ENCODE measurements at places on chromosomes 11 and 22.
A peak's percentile ranks its signal among the peaks of the same experiment; 100 is the strongest.

DNA sequence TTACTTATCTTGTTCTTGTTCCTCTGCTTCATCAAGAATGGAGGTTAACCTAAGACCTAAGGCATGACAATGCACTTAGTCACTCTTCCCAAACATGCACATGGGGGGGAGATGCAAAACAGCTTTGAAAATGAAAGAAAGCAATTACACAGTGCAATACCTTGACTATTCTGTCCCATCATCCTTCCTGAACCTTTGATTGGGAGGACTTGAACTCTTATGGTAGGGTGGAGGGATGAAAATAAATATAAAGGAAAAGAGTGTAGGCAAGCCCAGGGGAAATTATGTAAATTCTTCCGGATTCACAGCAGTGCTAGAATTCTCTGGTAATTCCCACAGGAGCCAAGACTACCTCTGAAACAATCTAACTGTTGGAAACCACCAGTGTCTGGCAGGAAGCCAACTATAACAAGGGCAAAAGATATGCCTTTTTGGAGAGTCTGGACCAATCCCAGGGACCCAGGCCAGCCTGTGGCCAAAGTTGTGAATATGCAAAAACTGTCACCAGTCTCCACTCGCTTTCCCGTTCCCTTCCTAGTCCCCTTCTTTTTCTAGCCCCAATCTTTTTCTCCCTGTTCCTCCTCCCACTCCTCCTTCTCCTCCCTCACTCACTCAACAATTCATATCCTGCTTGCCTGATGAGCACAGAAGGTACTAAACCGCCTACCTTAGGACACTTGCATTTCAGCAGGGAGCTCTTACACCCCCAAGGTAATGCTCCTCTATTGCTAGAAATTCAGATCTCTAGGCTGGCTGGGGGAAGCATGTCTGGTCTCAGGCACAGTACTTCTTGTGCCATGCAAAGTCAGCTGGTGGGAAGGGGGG lies 2.5 kb upstream of the RCN1 start:
- no peak for ATAC-seq

GRCh38 chr22:34812631-34813030 lies 253.3 kb upstream of the ISX start:
- ATAC-seq, result no peak

- no peak for ATAC-seq
Observed at GRCh38 chr22:42785706-42786499, 65.2 kb upstream of the A4GALT start.

- ATAC-seq, result peak; percentile 18
Observed at GRCh38 chr22:39205344-39206021, 39.3 kb downstream of the PDGFB start.

- ATAC-seq, result peak; percentile 71
Observed at GRCh38 chr22:30968015-30968923, at the start of gene MORC2. MORC2 (minus strand) TSS chr22:30968774; CDS start chr22:30967889, 885 bp downstream.

- no peak for ATAC-seq
Observed at GRCh38 chr11:45102361-45102809, 44.1 kb upstream of the PRDM11 start.

GRCh38 chr11:69309631-69310280 lies 15.8 kb downstream of the MYEOV start:
- no peak for ATAC-seq

DNA sequence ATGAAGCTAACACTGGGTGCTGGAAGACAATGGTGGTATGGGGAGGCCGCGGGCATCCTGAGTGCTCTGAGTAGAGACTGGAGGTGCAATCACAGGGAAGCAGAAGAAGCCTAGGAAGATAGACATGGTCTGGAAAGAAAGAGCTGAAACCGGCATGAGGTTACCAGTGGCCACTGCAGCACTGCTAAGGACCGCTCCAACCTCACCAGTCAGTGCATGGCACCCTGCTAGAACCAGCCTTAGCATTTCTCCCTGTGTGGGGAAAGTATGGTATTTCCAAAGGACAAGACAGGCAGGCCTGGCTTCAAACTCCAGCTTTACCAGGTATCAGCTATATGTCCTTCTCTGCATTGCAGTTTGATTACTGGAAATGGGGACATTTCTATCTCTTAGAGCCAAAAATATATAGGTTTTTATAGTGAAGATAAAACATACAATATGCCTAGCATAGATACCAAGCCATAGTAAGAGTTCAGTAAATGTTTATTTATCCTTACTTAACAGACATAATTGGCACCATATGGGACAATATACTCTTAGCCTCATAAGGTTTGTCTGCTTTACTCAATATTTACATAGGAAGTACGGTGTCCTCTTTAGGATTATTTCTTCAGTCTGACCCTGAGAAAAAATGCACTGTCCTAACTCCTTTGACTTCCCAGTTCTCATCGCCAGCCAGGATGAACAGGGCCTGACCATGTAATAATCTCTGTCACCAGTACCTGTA lies 231.1 kb downstream of the TENM4 start:
- ATAC-seq, result no peak

GRCh38 chr11:113249491-113249763 lies 65.0 kb upstream of the TTC12 start:
- ATAC-seq, result no peak

- no peak for ATAC-seq
Observed at GRCh38 chr11:134468796-134469195, 56.8 kb upstream of the B3GAT1 start.

- peak; percentile 80 for ATAC-seq
Observed at GRCh38 chr11:12220305-12220704, 109.9 kb downstream of the MICAL2 start.

GRCh38 chr11:9697766-9698165 lies 33.9 kb downstream of the SWAP70 start:
- no peak for ATAC-seq

DNA sequence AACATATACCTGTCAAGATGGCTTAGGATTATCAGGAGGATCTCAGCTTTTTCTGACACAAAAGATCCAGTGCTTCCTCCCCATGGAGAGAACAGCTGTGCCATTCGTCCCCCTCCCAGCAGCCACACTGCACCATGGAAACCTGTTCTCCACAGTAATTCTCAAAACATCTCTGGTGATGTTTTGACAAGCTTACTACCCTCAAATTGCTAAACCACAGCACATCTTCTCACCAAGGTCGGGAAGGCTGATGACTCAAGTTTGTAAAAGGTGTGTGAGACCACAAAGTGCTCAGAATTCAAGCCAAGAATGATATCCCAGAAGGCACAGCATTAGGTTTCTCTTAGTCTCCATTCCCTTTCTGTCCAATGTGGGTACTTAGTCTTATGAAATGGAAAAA lies 3.9 kb upstream of the RAB38 start:
- no peak for ATAC-seq

DNA sequence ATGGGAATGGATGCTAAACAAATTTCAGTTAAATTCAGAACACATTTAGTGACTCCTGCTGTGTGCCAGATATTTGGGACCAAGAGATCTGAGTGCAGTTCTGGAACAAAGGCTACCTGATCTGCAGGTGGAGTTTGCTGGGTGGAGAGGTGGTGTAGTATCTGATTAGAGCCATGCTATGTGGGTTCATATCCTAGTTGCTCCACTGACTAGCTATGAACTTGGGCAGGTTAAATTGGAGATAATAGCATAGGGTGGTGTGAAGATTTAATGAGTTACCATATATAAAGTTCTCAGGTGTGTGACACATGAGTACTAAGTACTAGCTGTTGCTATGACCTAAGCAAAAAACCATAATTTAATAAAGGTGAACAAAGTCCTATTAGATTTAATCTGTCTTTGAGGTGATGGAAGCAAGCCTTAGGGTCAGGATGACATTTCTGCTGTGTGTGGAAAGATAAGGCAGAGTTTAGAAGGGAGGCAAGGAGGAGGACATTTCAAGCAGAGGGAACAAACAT lies 2.1 kb downstream of the ENDOD1 start:
- no peak for ATAC-seq

DNA sequence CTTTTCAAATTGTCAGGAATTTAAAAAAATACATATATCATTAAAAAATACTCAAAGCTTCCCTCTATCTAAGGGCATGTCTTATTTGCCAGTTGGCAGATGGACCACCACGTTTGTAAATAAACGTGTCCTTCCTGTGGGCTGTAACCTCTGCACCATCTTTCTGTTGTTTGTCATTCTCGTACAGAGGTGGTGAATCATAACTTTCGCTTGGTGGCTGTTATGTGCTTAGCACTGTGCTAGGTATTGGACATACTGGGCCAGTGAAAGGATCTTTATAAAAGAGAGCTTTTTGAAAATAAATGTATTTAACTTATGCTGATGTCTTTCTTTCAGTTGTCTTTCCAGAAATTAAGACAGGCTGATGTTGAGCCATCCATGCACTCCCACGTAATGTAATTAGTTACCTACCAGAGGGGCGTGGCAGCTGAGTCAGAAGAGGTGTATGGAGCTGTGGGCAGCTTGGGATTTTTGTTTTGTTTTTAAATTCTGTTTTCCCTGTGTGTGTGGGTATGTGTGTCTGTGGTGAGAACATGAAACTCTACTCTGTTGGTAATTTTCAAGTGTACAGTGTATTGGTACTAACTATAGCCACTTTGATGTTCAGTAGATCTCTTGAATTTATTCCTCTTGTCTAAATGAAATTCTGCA lies 62.7 kb downstream of the TECTA start:
- no peak for ATAC-seq

GRCh38 chr11:66194391-66194790 lies 74.0 kb upstream of the RAB1B start:
- no peak for ATAC-seq

GRCh38 chr22:46746192-46746591 lies 8.1 kb upstream of the CERK start:
- no peak for ATAC-seq

DNA sequence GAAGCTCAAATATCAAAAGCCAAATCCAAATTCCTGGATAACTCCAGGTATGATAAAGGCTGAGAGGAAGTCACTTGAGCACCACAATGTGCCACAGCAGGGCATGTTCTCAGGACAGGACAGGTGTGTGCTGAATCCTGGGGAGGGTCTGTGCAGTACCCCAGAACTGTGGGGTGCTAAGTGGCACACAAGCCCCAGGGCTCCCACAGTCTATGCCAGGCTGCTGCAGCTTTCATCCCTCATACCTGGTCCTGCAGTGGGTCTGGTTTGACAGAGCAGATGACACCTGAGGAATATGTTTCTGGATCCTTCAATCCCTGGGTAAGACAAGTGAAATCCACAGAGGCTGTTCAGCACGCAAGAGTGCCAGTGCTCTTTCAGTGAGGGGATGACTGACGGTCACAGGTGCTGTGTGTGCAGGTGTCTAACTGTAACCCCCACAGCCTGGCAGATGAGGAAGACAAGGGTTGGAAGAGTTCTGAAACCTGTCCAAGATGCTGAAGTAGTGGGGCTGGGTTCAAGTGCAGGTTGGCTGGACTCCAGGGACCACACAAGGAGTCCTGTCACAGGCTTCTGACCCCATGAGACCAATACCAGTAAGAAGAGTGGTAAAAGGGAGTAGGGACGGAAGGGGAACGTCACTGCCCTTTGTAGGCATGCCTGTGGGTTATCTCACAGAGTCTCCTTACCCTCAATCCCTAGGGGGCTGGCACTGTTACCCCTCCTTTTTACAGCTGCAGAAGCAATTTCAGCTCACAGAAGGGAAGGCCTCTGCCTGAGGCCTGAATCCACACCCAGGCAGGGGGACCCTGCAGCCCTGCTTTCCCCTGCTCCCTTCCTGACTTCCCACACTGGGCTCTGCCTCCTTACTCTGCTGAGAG lies 14.1 kb downstream of the SERPIND1 start:
- ATAC-seq, result no peak

DNA sequence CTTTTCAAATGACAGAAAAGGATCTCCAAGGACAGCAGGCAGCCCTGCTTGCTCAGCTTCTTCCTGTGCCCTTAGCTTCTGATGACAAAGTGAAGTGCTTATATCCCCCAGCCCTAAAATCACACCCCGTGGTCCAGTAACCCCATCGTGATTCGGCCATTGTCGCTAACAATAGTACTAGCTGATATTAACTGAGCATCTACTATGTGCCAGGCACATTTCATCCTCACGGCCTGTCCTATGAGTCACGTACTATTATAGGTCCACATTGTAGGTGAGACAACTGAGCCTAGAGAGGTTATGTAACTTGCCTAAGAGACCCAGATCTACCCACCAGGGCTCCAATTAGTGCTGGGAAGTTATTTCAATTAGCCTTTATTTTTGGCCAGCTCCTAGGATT lies 6.1 kb downstream of the SCN4B start:
- ATAC-seq, result no peak

GRCh38 chr11:782264-783174 lies 5.2 kb upstream of the GATD1 start:
- ATAC-seq, result no peak

DNA sequence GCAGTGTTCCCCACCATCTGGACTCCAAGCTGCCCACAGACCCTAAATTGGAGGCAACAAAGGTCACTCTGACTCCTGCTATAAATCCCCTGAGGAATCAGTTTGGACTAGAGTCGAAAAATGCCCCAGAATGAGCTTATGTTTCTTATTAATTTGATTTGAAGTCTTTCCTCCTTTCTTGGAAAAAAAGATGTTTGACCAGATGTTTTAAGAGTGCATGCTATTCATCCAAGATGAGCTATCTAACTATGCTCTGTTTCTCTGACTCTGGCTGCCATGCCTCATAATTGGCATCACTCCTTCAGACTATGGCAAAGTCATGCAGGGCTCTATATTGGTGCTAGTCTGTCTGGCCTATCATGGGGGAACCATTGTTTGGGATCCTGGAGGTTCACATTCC lies 174.0 kb downstream of the SPON1 start:
- ATAC-seq, result no peak

- no peak for ATAC-seq
Observed at GRCh38 chr11:95788921-95789505, 569 bp downstream of the FAM76B start.

- ATAC-seq, result no peak
Observed at GRCh38 chr11:113859665-113860064, 15.7 kb downstream of the USP28 start.

DNA sequence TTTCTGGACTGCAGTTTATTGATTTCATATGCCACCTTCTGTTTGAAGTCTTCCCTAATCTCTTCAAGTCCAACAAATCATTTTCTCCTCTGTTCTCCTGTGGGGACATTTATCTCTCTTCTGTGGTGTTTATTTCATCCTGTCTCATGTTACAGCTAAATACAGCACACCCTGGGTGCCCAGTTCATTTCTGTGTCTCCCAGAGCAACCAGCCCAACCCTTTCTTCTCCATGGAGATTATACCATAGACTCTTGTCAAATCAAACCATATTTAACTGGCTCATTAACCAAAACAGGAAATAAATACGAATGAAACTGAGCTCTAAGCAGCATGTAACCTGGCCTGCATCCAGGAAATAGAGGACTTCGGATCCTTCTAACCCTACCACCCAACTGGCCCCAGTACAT lies at the start of gene MS4A8:
Gene MS4A8, plus strand, starts transcription at position 329 of the 408 bp plus-strand sequence. CDS start 1,249 bp downstream, outside the sequence.
- no peak for ATAC-seq

DNA sequence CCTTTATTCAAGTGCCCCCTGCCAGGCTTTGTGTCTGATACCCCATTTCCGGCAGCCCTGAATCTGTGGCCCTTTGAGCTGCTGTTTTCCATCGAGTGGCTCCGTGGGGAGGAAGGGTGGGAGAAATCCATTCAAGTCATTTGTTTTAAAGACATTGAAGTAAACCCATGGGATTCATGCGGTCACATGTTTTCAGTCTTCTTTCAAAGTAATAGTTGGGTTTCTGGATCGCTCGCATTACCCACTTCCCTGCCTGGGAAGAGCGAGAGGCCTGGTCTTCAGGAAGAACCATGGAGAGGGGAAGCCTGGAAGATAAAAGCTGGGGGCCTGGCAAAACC lies 14.4 kb downstream of the DAGLA start:
- ATAC-seq, result no peak
